Erythroblast (primary cell): ENCODE measurements at places on chromosomes 16 and 17.

DNA sequence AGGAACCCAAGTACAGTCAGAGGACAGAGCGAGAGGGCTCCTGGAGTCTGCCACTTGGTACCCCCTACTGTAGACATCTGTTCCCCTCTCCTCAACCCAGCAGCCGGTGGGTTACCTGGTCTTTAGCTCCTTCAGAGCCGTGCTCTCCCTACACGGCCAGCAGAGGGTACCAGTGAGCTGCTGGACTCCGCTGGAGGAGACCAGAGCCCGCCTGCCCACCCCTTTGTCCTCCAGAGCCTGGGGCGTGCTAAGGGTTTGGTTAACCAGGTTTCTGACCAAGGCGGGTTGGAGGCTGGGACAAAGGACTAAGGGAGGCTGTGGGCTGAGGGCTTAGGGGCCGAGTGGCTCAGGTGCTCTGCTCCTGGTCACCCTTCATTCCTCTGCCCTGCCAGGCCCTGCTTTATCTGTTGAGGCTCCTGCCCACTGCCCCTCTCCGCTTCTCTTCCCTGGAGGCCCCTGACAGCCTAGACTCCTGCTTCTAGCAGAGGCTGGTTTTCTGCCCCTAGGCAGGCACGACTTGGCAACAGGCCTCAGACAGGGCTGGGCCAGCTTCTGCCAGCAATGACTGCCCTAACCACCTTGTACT is 2.7 kb upstream of the HSD11B2 start:
- peak; percentile 74 for DNase-seq

GRCh38 chr17:67496286-67496685 is 119.2 kb downstream of the PITPNC1 start:
- DNase-seq = no peak

- DNase-seq = no peak
Measured at GRCh38 chr16:46866286-46866685, 17.9 kb upstream of the GPT2 start.

GRCh38 chr16:83606486-83607030 is 201.2 kb upstream of the HSBP1 start:
- no peak for DNase-seq

GRCh38 chr17:349666-350065 is 2.9 kb downstream of the RPH3AL start:
- no peak for DNase-seq

- peak; percentile 82 for DNase-seq
Measured at GRCh38 chr17:68101075-68101986, 65.8 kb downstream of the KPNA2 start.

- DNase-seq = peak; percentile 78
Measured at GRCh38 chr16:74667255-74667700, 601 bp upstream of the RFWD3 start.

DNA sequence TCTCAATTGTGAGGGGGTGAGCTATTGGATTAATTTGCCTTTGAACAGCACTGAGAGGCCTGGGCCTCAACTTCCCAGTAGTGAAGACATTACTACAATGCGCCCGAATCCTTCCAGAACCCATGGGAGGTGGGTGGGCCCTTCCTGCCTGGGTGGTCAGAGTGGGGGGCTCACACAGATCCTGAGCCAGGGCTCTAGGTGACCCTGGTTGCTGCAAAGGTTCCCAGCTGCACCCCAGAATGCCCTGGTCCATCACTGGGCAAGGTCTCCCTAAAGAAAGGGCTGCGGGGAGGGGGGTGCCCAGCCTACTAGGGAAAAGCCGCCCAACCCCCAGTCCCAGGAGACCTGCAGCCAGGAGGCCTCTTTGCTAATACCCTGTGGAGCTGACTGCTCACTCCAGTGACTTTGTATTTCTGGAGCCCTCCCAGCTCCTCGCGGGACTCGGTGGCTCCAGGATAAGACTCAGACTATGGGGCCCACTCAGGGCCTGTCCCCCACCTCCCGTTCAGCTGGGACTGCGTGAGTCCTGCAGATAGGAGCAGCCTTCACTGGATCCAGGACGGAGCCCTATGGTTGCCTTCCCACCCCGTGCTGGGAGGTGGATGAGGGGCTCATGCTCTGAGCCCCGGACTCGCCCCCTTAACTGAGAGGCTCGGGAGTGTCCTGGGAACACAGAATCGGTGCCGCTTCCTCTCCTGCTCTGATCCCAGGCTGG is 40.2 kb downstream of the SLC7A5 start:
- DNase-seq = no peak

DNA sequence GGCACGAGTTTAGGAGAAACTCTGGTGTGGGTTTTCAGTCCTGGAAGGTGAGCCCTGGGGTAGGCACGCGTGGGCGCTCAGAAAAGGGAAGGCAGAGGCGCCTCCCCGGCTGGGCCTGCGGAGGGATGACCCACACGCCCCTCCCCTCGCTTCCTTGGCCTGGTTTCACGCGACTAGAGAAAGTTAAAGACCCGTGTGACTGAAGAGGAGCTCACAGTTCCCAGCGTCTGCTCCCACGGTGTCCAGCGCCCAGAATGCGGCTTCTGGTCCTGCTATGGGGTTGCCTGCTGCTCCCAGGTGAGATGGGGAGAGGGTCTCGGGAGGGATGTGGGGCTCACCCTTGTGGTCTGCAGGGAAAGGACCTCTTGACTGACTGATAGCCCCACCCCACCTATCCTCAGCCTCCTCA is at the start of gene CD300LG:
CD300LG (plus strand) TSS at position 214 of the 409 bp plus-strand sequence; CDS start at position 255, 41 bp downstream.
- no peak for DNase-seq

DNA sequence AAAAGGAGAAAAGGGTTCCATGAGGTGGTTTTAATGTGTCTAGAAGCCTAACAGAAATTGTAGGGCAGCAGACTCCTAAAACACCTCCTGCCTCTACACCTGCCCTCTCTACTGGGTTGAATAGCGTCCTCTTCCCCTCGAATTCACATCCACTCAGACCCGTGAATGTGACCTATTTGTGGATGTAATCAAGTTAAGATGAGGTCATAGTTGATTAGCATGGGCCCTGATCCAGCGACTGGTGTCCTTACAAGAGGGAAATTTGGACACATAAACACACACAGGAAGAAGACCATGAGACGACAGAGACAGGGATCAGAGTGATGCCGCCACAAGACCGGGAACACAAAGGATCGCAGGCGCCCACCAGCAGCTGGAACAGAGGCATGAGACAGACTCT is 13.5 kb downstream of the CD300LF start:
- no peak for DNase-seq

DNA sequence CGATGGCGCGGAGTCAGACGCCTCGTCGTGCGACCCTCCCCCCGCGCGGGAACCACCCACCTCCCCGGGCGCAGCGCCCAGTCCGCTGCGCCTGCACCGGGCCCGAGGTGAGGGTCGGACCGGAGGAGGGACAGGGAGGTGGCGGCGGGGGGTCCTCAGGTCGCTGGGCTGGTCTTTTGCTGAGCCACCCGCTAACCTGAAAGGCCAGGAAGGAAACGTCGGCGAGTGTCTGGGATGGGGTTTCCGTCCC is 4.9 kb downstream of the TBX2 start:
- no peak for DNase-seq

DNA sequence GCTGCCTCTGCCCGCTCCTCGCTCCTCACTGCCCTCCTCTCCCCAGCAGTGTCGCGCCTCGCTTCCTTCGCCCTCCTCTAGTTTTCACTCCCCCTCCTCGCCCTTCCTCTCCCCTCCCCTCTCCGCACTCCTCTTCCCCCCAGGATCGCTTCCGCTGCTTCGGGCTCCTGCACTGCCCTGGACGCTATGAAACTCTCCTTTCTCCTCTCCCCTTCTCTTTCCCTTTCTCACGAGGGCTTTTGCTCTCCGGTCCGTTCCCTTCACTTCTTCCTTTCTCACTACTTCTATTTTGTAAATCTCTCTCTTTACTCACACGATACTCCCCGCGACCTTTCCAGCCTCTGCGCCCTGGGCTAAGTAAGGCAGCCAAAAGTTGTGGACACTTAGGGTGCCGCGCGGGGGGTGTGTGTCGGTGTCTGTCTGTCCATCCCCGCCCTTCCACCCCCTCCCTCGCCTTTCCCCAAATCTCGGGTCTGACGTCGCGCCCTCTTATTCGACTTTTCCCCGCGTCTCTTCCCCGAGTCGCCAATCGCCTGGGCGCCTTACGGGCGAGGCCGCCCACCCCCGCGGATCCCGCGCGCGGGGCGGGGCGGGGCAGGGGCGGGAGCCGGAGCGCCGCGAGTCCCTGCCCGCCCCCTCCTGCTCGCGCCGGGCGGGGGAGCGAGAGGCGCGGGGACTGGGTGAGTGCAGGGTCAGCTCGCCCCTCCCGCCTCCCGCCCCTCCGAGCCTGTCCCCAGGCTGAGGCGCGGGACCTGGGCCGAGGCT is at the start of gene IRX3:
IRX3 (minus strand) TSS at position 422 of the 765 bp plus-strand sequence. CDS start 737 bp downstream, outside the sequence.
- no peak for DNase-seq

- DNase-seq = no peak
Measured at GRCh38 chr16:50532576-50532975, 15.6 kb upstream of the NKD1 start.

GRCh38 chr16:7107436-7107835 is 225.2 kb upstream of the RBFOX1 start:
- no peak for DNase-seq

DNA sequence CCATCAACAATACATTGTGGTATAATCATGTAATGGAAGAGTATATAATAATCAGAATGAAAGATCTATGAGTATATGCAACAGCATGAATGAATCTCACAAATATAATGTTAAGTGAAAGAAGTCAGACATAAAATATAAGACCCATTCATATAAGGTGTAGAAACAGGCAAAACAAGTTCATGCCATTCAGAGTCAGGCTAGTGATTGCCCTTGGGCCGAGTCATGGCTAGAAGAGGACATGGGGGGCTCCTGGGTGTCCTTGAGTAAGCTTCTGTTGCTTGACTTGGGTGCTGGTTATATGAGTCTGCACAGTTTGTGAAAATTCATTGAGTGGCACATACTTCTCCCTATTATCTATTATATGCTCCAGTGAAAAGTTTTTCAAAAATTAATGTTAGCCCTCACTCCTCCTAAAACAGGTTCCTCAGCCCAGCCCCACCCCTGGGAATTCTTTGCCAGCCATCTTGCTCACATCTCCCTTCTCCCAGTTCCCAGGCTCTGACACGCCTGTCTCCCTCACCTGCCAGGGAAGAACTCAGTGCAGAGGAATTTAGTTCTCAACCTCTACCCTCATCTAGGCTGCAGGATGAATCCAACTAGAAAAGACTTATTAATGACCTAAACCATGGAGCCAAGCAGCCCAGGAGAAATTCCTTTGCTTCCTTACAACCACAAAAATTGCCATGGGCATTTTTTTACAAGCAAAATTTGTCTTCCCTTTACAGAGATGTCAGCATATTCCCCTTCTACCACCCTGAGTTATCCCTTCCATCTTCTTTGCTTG is 52.4 kb upstream of the NFAT5 start:
- no peak for DNase-seq

- no peak for DNase-seq
Measured at GRCh38 chr17:81841866-81842265, 7.0 kb upstream of the PPP1R27 start.

DNA sequence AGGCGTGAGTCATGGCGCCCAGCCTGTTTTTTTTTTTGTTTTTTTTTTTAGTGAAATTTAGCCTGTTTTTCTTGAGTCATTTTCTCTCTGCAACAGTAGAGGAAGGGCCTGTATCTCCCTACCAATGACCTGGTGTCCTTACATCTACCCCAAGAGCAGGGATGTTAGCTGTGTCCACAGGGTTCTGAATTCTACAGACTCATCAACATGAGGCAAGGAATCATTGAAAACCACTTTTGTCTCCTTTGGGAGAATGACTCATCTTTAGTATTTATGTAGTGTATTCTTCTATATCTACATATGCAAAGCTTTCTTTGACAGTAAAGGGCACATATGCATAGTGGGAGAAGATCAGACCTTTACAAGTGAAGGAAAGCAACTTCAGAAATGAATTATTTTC is 105.3 kb downstream of the SPECC1 start:
- DNase-seq = no peak

- no peak for DNase-seq
Measured at GRCh38 chr16:86443508-86444147, 66.7 kb upstream of the FOXF1 start.
